Left lung (tissue), 14 donors: ENCODE measurements at places on chromosomes 7 and 10. TPM values are rescaled to one million over a fixed set of nuclear protein-coding genes. Genes with fewer than 3 reads are reported as not detected.

DNA sequence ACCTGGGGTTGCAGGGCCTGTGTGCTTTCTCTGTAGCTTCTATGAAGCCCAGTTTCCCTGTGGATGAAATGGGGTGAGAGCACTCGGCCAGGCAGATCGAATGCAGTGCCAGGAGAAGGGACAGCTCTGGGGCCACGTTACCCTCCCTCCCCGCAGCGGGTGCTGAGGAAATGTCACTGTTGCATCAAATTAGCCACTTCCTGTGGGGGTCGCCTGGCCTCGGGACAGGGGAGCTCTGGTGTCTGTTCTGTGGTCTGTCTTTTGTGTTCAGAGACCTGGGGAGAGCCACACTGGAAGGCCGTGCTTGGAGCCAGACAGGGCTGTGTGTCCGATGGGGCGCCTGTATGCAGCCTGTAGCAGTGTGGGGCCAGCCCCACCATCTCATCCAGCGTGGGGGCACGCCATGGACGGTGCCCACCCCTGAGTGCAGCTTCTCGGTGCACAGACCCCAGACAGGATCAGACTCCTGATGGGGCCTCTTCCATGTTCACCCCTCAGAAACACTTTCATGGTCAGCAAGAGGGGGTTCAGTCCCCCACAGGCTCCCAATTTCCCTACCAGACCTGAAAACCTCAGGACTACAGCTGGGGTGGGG lies 13.6 kb downstream of the TTYH3 start:
- H3K27me3 ChIP-seq = no peaks in the 10 kb centered on the region
- no peak overlapping the region for H3K4me3 ChIP-seq
- H3K27ac ChIP-seq = peak overlapping the region; percentile 34
- H3K36me3 ChIP-seq = peaks cover 39% of the 10 kb centered on the region
- DNase-seq = peak; percentile 72
- peaks cover 70% of the 10 kb centered on the region for H3K4me1 ChIP-seq

- no peak for DNase-seq
- H3K4me1 ChIP-seq = no peaks in the 10 kb centered on the region
- H3K27ac ChIP-seq = no peak overlapping the region
These were observed 3.3 kb upstream of the OPN4 start for GRCh38 chr10:86651021-86651471.

DNA sequence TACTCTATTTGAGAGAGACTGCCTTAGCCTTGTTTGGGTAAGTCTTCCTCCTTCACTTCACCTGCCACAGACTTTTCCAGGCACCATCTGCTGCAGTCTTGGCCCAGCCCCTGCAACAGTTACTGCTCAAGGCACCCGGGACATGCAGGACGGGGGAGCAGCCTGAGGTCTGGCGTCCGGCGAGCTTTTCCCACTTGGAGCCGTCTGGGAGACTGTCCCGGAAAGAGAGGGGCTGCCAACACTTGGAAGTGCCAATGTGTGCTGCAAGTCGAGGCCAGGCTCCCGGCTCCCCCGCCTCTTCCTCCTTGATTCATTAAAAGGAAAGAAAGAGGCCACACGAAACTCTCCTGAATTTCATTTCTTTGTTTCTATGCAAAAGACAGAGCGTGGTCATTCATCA lies 13.7 kb downstream of the HTRA1 start:
- no peak overlapping the region for H3K4me3 ChIP-seq
- peaks cover 6% of the 10 kb centered on the region for H3K4me1 ChIP-seq
- H3K36me3 ChIP-seq = no peaks in the 10 kb centered on the region
- H3K27ac ChIP-seq = no peak overlapping the region
- peak; percentile 65 for DNase-seq

GRCh38 chr7:26918241-26918640 lies 53.9 kb upstream of the SKAP2 start:
- H3K4me1 ChIP-seq = no peaks in the 10 kb centered on the region
- H3K4me3 ChIP-seq = no peak overlapping the region
- H3K27me3 ChIP-seq = no peaks in the 10 kb centered on the region
- no peak for DNase-seq
- H3K36me3 ChIP-seq = no peaks in the 10 kb centered on the region
- H3K27ac ChIP-seq = no peak overlapping the region

- peak overlapping the region; percentile 36 for H3K4me3 ChIP-seq
- H3K4me1 ChIP-seq = peaks cover 20% of the 10 kb centered on the region
- DNase-seq = peak; percentile 80
These were observed 19.9 kb upstream of the HSPB1 start for GRCh38 chr7:76282344-76283253.

- no peak for DNase-seq
- H3K4me1 ChIP-seq = no peaks in the 10 kb centered on the region
- peaks cover 8% of the 10 kb centered on the region for H3K36me3 ChIP-seq
- no peaks in the 10 kb centered on the region for H3K27me3 ChIP-seq
- no peak overlapping the region for H3K4me3 ChIP-seq
- H3K27ac ChIP-seq = no peak overlapping the region
These were observed 119.0 kb downstream of the LMBR1 start for GRCh38 chr7:156773966-156774365.

DNA sequence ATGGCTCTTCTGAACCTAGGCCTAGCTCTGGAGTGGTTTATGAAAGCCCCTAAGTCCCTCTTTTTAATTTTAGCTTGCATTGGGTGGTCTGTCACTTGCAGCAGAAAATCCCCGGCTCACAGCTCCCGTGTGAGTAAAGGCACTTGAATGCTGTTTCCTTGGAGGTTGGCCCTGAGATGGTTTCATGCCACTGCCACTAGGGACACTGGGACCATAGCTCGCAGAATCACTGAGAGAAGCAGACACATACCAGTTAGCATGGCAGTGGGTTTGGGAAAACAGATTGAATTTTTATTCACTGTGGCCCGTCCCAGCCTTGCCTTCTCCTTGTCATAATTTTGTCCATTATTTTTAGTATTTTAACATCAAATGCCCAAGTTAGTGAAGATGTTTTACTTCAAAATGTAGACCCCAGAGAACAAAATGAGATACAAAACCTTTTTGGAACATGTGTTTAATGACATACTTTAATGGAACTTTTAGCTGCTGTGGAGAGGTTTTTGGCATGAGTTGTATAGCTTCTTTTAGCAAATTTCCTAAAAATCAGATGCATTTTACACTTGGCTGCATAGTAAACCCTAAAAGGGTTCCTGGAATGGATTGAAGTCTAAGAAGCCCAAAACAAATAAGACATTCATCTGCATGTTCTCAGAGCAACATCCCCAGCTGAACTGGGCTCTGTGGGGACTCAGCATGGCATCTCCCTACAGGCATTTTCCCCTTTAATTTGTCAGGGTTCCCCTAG lies 259.7 kb upstream of the PITRM1 start:
- H3K4me3 ChIP-seq = no peak overlapping the region
- H3K27ac ChIP-seq = no peak overlapping the region
- no peak for DNase-seq
- no peaks in the 10 kb centered on the region for H3K36me3 ChIP-seq

DNA sequence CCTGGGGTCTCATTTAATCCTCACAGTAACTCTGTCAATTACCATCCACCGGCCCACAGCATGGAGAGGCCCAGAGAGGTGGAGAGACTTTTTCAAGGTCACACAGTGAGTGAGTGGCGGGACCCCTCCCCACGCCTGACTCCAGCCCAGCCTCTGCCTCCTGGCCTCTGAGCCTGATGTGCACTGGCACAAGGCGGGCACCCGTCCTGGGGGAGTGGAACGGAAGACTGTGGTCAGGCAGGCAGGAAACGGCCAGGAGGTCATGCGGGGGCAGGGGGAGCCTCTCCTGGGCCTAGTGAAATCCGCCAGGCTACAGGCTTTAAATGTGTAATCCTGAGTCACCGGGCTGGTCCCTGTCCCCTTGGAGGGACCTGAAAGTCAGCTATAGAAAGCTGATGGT lies 32.2 kb downstream of the ZCCHC24 start:
- no peak for DNase-seq
- H3K4me1 ChIP-seq = peaks cover 64% of the 10 kb centered on the region
- no peak overlapping the region for H3K4me3 ChIP-seq
- H3K27me3 ChIP-seq = no peaks in the 10 kb centered on the region
- H3K27ac ChIP-seq = no peak overlapping the region
- no peaks in the 10 kb centered on the region for H3K36me3 ChIP-seq

GRCh38 chr10:110923856-110924493 lies 4.6 kb downstream of the SHOC2 start:
- H3K27ac ChIP-seq = no peak overlapping the region
- H3K4me3 ChIP-seq = no peak overlapping the region
- no peaks in the 10 kb centered on the region for H3K27me3 ChIP-seq
- H3K36me3 ChIP-seq = no peaks in the 10 kb centered on the region

DNA sequence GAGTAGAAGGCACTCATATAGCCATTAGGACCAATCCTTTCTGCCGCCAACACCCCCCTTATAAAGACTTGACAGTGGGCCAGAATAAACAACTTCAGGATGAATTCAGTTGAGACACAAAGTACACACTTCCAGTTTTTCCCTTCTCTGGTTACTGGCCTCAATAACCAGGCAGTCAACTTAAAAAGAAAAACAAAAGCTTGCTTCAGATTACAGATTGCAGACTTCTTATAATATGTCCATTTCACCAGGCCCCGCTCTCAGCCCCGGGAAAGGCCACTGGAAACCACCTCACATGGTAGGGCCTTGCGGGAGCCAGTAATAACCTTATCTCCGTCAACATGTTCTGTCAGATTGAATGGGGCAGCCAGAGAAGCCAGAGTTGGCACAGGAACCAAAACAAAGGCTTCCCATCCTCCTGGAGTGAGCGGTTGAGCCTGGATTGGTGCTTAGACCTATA lies 108.8 kb downstream of the EGFR start:
- no peak for DNase-seq
- no peaks in the 10 kb centered on the region for H3K36me3 ChIP-seq
- no peaks in the 10 kb centered on the region for H3K27me3 ChIP-seq
- H3K27ac ChIP-seq = peak overlapping the region; percentile 91
- peaks cover 37% of the 10 kb centered on the region for H3K4me1 ChIP-seq
- H3K4me3 ChIP-seq = no peak overlapping the region

DNA sequence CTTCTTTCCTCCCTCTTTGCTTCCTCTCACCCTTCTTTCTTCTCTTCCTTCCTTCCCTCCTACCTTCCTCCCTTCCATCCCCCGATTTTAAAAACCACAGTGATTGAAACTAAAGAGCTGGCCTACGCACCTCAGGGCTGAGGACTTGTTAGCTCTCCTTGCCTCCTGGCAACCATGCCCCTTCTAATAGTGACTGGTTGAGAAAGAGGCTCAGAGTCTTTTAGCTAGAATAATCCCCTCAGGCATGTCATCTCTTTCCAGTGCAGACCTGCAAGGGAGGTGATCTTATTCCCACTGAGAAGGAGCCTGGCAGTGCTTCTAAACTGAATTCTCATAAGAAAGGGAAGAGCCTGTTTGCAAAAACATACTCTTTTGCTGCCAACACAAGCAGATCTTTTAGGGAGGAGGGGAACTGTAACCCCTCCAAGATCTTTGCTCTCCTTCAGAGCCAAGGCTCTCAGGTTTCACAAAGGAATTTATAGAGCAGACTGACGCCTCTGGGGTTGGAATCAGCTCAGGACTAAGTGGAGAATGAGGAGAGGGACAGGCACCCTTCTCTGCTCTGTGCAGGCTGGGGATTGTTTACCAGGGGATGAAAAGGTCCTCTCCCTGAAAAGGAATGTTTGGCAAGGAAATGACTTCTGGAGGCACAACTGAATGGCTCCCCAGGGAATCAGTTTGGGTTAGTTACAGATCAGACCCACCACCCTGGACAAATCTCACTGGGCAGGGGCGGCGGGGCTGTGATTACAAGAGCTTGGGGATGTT lies 9.4 kb upstream of the ANKRD1 start:
- H3K27ac ChIP-seq = peak overlapping the region; percentile 59
- no peaks in the 10 kb centered on the region for H3K36me3 ChIP-seq
- H3K4me3 ChIP-seq = no peak overlapping the region

DNA sequence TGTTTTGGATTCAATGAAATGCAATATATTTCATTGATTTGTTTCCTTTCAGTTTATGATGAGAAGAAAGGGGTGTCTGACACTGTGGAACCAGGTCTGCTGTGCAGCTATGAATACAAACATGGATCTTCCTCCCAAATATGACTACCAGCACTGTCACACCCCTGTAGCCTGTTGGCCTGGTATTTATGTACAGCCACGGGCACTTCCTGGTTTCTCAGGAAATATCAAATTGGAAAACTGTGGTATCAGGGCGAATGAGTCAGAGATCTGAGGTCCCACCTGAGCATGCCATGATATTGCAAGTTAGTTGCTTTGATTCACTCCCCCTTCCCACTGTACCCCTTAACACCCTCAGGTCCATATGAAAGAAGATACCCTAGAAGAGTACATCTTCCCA lies 87.8 kb downstream of the DNMBP start:
- peaks cover 9% of the 10 kb centered on the region for H3K4me1 ChIP-seq
- H3K27ac ChIP-seq = no peak overlapping the region
- no peak for DNase-seq

- H3K4me1 ChIP-seq = no peaks in the 10 kb centered on the region
- H3K4me3 ChIP-seq = no peak overlapping the region
- H3K27ac ChIP-seq = no peak overlapping the region
These were observed 595.9 kb downstream of the DNAJB6 start for GRCh38 chr7:157932498-157933218.

DNA sequence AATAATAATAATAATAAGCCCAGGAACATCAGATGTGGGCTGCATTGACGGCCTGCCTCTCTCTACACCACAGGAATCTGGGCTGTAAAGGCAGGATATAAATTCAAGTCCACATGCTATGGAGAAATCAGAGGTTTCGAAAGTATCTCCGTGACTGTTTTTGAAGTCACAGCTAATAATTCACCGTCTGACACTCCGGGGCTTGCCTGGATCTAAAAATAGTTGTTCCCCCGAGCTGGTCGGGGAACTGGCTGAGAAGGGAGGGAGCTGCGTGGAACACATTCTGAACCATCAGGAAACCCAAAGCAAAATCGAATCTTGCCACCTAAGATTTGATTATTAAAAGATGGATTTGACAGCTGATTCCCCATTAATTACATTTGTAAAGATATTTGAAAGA lies 35.4 kb downstream of the KLF6 start:
- peak; percentile 67 for DNase-seq
- no peak overlapping the region for H3K4me3 ChIP-seq
- no peaks in the 10 kb centered on the region for H3K4me1 ChIP-seq
- H3K36me3 ChIP-seq = no peaks in the 10 kb centered on the region

DNA sequence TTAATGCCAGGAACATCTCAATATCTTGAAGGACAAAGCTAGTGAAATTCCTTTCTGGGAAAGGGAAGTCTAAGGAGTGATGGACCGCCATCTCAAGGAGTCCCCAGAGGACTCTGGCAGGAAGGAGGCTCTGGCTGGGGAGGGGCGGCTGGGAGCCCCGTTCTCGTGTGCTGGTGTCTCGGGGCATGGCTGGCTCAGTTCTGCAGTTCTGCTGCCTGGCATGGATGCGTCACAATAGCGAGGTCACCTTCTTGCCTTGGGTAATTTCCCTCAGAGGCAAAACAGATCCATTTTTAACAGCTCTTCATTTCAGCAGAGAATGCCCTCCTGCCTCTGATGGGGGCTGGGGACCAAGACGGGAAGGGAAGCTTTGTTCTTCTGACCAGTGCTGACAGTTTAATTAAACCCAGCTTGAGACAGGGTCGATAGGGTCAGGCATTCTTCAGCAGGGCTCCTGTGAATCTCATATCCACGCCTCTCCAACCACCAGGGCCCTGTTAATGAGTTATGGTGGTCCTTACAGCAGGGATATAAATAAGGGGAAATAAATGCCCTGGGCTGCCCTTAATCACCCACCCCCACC lies 35.7 kb downstream of the SLIT1 start:
- H3K36me3 ChIP-seq = no peaks in the 10 kb centered on the region
- no peak overlapping the region for H3K27ac ChIP-seq
- no peak overlapping the region for H3K4me3 ChIP-seq
- no peaks in the 10 kb centered on the region for H3K4me1 ChIP-seq

- DNase-seq = no peak
- no peaks in the 10 kb centered on the region for H3K4me1 ChIP-seq
- no peak overlapping the region for H3K4me3 ChIP-seq
These were observed 21.3 kb upstream of the SPOCK2 start for GRCh38 chr10:72109636-72110157.

Gene OR2A42
- total RNA-seq = not detected

Gene CALD1
- total RNA-seq = 137 TPM

Gene WDR86
- total RNA-seq = 1.1 TPM

Gene TEX36
- total RNA-seq = 0.26 TPM

Gene PPP1R3A
- 0.06 TPM for total RNA-seq
